ENCODE measurements at places on chromosomes 3 and 15. TPM values are rescaled to one million over a fixed set of nuclear protein-coding genes. Genes with fewer than 3 reads are reported as not detected.

DNA sequence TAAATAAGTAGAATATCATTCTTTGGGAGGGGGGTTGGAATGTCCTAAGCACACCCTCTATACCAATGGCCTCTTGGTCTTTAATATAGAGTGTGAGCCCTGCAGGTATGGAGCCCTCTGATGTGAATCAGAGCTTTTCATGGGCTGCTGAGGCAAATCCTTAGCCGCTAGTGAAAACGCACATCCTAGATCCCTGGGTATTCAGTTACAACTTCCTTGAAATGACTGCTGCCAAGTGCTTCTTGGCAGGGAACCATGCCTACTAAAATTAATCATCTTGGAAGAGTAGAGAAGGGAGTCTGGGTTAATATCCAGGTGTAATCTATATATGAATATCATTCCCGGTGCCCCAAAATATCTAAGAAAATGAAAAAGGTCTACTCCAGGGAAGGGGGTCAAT lies 109.1 kb downstream of the POLQ start:
- no peaks in the 10 kb centered on the region for H3K27me3 ChIP-seq
- no peak overlapping the region for H3K4me3 ChIP-seq
- DNase-seq: no peak
- no peak overlapping the region for H3K27ac ChIP-seq
- peaks cover 63% of the 10 kb centered on the region for H3K36me3 ChIP-seq

GRCh38 chr3:180011927-180012326 lies 24.8 kb downstream of the PEX5L start:
- DNase-seq: no peak
- H3K36me3 ChIP-seq: no peaks in the 10 kb centered on the region
- H3K4me1 ChIP-seq: no peaks in the 10 kb centered on the region
- H3K4me3 ChIP-seq: no peak overlapping the region
- no peak overlapping the region for H3K27ac ChIP-seq

DNA sequence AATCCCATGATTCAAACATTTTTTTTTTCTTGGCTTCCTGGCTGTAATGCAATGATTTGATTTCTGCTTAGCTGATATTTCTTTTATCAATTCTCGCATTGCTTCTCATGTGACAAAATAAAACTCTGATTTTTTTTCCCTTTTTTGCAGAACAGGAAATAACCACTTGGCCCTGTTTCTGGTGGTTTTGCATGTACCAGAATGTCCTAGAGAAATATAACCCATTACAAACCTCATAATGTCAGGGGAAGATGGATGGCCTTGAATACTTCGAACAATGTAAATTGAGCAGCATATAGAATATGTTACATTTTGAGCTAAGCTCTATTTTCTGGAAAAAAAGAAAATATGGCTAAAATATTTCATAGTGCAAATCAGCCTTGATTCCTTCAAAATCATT lies 275.6 kb downstream of the RAP2B start:
- H3K27ac ChIP-seq: no peak overlapping the region
- H3K4me3 ChIP-seq: no peak overlapping the region
- H3K27me3 ChIP-seq: no peaks in the 10 kb centered on the region

- H3K27ac ChIP-seq: no peak overlapping the region
- H3K36me3 ChIP-seq: peaks cover 26% of the 10 kb centered on the region
- no peaks in the 10 kb centered on the region for H3K4me1 ChIP-seq
- DNase-seq: no peak
- H3K4me3 ChIP-seq: no peak overlapping the region
These were observed 48.9 kb downstream of the CD200R1 start for GRCh38 chr3:112925969-112926368.

GRCh38 chr15:55394694-55395093 lies 13.5 kb downstream of the CCPG1 start:
- peaks cover 18% of the 10 kb centered on the region for H3K36me3 ChIP-seq
- H3K27ac ChIP-seq: no peak overlapping the region
- no peak for DNase-seq

The LDHAL6B gene
- total RNA-seq: not detected

All from activated CD8-positive, alpha-beta T cell treated with anti-CD3 and anti-CD28 coated beads, Interleukin-2, amount 10 ng/mL, durations not matched to agents 7 days and 5 days (primary cell).